M059J (cell line): ENCODE measurements at places on chromosomes 3 and 15.

- DNase-seq = peak; percentile 74
Measured at GRCh38 chr3:10198761-10199649, 34.3 kb downstream of the IRAK2 start.

DNA sequence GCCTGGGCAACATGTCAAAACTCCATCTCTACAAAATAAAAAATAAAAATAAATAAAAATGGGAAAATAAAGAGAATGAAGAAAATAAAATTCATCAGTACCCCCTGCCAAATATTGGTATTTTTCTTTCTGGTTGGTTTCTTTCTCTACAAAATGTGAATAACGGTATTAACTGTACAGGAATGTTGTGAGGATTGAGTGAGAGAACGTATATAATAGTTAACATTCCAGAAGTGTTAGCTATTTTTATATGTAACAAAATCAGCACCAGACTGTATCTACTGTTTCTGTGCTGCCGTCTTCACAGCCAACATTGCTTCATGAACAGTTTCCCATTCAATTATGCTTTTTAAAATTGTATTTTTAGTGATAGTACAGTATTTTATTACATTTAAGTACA, 25.5 kb upstream of the RNU6-1 start:
- DNase-seq = no peak

- no peak for DNase-seq
Measured at GRCh38 chr3:66242788-66243464, 22.1 kb downstream of the SLC25A26 start.

DNA sequence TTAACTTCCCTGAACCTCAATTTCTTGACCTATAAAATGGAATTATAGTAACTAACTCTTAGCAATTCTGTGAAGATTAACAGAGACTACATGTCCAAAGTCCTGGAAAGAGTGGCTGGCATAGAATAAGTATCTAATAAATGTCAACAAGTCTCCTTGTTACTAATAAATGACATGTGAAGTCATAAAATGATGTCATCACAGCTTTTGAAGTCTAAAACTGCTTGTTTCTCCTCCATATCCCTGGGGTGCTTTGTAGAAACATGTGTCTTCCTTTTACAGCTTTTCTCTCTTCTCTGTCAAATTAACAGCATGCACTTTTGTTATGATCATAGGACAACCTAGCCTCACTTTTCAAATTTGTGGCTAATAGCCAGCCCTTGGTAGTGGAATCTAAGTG, 510.2 kb downstream of the NTRK3 start:
- DNase-seq = no peak

DNA sequence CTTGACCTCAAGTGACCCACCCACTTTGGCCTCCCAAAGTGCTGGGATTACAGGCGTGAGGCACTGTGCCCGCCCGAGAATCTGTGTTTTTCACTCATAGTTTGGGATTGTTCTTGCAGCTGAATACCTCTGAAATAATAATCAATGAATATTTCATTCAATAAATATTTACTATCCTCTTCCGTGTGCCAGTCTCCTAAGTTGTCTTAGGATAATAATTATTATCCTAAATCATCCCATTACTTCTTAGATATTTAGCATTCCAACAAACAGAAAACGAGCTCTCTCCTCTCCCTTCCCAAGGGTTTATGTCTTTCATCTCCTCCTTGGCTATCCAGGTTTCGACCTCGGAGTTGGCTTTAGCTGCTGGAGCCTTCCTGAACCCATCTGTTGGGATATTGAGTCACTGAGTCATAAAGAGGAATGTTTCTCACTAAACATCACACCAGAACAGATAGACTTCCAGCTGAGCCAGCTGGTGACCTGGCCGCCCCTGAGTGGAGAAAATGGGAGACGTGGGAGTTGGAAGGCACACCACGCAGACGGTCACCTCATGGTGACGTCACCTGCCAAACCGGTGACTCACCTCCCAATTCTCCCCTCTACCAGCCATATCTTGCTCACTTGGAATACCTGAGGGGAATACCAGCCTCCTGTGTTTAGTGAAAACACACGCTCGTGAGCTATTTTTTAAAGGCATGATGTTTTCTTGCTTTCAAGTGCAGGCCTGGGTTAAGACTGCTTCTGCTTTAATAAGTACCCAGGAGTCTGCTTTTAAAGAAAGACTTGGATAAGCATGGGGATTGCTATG, 43.9 kb downstream of the BHLHE40 start:
- peak; percentile 99 for DNase-seq

DNA sequence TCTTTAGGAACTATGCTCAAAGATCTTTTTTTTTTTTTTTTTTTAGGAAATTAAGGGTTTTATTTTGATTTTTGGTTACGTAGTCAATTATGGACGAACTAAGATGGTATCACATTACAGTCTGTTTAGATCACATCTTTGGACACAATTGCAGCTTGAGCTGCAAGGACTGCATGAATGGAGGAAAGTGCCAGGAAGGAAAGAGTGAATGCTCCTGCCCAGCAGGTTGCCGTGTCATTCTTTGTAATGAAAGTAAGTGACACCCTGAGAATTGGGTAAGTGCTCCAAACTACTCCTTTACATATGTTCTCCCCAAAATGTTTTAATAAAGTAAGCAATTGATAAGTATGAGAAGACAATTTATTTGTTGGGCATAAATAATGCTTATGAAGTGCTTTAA, 716.5 kb upstream of the GOLIM4 start:
- DNase-seq = no peak

DNA sequence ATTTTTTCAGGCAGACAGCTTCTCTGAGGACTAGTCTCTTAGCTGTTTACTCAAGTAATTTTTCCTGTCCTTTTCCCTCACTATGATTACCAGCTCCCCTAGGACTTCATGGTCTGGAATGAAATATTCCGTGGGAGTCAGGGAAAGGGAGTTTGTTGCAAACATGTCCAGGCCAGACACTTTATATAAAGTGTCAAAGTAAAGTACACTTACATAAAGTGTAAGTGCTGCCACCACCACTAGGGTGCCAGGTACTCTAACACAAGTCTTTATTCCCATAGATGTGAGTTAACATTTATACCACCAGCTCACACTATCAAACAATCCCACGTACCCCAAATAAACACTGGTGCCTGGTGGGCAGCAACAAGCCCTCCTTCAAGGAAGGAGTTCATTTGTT, 179.8 kb downstream of the SNRPN start:
- DNase-seq = no peak

DNA sequence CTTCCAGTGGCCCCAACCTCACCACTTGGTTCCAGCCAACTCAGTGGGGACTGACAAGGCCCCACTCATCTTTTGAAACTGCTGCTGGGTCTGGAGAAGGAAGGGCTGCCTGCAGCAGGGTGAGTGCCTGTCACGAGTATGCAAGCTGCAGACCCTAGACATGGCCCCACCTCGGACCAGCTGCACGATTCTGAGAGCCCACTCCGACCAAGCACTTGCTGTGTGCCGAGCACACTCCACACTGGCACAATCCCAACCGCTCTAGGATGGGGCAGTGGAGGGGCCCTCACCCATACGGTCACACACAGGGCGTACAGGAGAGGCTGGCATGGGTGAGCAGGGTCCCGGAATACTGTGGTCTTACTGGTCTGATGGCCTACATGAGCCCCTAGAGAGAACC, 8.0 kb upstream of the PLXND1 start:
- no peak for DNase-seq

GRCh38 chr3:108312656-108313055, 16.3 kb downstream of the HHLA2 start:
- no peak for DNase-seq

DNA sequence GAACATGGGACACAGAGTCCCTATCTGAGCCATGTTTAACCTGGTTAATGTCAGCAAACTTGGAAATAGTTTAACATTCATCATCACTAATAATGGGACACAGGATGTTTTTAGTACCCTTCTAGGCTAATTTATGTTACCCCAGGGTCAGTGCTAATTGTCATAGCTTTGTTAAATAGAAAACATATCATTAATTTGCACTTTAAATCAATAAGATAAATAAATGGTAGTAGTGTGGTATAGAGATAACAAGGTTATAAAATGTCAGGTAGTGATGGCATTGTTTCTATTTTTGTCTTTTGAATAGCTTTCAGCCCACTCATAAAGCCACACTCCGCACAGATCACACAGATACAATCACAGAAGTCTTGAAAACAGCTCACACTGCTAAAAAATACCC, 534.9 kb downstream of the MECOM start:
- peak; percentile 47 for DNase-seq

- DNase-seq = no peak
Measured at GRCh38 chr3:127789990-127790881, 32.1 kb downstream of the MGLL start.

- DNase-seq = no peak
Measured at GRCh38 chr15:95681836-95682544, 648.5 kb upstream of the NR2F2 start.

- DNase-seq = peak; percentile 41
Measured at GRCh38 chr15:85402195-85402881, 21.9 kb downstream of the AKAP13 start.

DNA sequence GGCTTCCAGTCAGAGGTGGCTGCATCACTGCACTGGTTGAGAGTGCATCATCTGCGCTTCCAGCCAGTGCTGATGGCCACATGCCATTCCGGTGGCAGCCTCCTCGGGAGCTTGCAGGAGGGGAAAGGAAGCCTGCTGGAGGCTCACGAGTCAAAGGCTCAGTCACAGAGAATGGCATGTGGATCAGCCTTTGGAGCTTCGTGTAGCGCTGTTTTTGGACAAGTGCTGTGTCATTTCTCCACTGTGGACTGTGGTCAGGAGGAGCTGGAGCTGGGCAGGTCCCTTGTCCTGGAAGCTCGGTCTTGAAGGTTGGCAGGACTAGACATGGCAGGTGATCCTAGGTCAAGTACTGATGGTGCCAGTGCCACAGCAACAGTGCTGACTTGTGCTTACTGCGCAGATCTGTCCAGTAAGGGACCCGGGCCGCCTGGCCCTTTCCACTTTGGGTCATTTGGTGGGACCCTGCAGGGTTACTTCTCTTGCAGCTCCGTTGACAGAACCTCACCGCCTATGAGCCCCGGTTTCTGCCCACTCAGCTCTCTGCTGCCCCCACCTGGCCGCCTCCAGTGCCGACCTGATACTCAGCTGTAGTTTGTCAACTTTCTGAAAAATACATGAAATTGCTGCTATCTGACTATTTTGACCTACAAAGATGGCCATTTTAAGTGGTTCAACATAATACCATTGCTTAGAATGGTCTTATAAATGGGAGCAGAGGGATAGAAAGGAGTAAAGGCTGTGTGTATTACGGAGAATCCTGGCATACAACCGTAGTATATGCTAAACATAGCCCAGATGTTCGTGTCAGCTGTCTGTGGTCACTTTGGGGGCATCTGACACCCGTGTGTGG, 27.6 kb upstream of the TRPM1 start:
- peak; percentile 46 for DNase-seq

GRCh38 chr3:111338059-111338698, 203.8 kb upstream of the CD96 start:
- peak; percentile 79 for DNase-seq

DNA sequence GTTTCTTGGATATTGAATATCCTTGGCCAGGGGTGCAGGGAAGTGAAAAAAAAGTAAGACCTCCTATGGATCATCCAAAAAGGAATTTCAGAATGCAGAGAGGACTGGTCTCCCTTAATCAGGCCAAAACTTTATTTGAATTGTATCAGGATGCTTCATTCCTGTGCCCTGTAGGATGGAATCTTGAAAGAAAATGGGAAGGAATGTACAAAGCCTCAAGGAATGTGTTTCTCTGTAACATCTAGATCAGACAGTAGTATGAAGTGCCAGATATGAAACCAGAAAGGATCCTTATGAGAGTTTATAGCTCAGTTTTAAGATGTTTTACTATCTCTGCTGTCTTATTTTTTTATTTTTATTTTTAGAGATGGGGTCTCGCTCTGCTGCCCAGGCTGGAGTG, 6.5 kb upstream of the GSK3B start:
- peak; percentile 32 for DNase-seq

- no peak for DNase-seq
Measured at GRCh38 chr3:42045708-42046243, 45.4 kb upstream of the TRAK1 start.

DNA sequence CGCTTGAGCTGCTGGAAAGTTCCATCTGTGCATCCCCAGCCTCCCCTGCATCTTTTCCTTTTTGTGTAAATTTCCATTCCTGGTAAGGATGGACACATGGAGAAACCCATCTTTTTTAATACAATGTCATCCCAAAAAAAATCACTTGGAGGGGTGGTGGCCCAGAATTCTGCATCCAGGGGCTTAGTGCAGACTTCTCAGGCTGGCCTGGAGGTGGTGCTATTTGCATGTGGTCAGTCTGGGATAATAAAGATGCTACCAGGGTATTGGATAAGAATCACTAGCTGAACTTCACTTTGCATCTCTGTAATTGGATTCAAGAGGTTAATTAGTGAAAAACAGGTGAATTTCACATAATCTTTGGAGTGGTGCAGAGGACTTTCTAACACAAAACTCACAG, 1.8 kb upstream of the ZSCAN2 start:
- peak; percentile 53 for DNase-seq

DNA sequence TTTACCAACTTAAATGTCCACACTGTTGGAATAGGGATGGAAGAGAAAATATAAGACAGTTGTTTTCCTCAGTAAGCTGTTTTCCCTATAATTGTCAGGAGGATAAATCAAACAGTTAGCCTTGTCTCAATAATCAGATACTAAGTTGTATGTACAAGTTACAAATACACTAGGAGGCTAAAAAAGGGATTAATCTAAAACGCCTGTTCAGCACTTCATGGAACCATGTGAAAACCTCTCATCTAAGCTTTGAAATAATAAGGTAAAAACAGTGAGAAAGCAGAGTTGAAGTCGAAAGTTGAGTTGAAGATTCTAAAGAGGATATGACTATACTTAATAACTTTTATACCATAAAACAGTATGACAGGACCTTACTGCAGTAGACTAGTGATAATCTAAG, 62.0 kb downstream of the CALML4 start:
- DNase-seq = no peak
